ENCODE measurements at places on chromosomes 4 and X.

- DNase-seq = no peak
These were observed 219.7 kb upstream of the TENM3 start for GRCh38 chr4:182023469-182023868.

GRCh38 chr4:173211838-173212237 is 43.2 kb downstream of the GALNT7 start:
- no peak for DNase-seq

- no peak for DNase-seq
These were observed 136.4 kb upstream of the FAM9C start for GRCh38 chrX:13180807-13181206.

- DNase-seq = no peak
These were observed 4.3 kb upstream of the MAP7D3 start for GRCh38 chrX:136255541-136255940.

DNA sequence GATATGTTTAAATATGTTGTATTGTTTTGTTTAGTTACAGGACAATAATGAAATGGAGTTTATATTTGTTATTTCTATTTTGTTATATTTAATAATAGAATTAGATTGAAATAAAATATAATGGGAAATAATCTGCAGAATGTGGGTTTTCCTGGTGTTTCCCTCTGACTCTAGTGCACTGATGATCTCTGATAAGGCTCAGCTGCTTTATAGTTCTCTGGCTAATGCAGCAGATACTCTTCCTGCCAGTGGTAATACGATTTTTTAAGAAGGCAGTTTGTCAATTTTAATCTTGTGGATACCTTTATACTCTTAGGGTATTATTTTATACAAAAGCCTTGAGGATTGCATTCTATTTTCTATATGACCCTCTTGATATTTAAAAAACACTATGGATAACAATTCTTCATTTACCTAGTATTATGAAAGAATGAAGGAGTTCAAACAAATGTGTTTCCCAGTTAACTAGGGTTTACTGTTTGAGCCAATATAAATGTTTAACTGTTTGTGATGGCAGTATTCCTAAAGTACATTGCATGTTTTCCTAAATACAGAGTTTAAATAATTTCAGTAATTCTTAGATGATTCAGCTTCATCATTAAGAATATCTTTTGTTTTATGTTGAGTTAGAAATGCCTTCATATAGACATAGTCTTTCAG is 26.9 kb downstream of the NUDT6 start:
- DNase-seq = no peak

DNA sequence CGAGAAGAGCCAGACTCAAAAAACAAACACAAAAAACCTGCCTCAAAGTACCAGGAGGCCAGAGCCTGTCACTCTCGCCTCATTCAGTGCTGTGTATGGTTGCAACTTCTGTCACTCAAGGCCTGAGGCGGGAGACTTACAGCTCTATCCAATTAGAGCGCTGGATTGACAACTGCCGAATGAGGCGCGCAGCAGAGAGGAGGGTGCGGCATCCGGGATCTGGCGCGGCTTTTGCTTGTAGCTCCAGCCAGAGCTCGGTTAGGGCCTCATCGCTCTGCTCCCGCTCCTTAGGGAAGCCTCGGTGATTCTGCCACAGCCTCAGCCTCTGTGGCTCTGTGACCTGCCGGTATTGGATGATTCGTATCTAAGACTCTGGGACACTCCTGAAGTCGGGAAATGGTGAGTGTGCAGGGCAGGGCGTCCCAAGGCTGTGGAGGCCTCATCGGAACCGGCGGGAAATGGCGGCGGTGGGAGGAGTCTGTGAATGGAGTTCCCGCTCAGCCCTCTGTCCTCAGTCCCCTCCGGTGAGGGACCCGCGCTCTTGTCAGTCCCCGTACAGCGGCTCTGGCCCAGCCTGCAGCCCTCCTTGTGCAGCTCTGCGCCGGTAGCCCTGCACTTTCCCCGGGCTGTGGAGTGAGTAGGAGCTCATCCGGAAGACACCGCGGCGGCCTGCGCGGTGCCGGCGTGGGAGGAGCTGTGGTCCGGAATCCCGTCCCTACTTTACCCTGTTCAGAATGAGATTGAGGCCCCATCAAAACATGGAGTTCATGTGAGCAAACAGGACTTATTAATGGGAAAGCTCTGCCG is at the start of gene ZNF718:
ZNF718 (plus strand) TSS at position 227 of the 807 bp plus-strand sequence; CDS start at position 397, 170 bp downstream.
- DNase-seq = peak; percentile 74

- DNase-seq = no peak
These were observed 891 bp downstream of the CISD2 start for GRCh38 chr4:102869569-102870197.

GRCh38 chr4:7872264-7872771 is 67.3 kb downstream of the AFAP1 start:
- DNase-seq = no peak

DNA sequence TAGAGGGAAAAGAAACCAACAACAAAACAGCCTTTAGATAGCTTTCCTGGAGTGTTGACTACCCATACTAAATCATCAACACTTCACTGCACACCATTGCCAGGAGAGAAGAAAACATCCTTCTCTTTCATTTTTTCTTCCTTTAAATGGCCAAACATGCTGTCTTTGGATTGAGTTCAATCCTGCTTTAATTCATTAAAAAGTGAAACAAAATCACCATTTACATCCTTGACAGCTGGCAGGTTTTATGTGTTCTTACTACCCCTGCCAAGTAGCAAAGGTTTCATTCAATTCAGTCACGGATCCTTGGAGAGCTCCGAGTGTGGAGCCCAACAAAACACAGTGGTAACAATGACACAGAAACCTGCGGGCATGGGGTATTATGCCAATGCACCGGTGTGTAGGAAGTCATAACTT is 568.3 kb downstream of the ANKRD50 start:
- no peak for DNase-seq

GRCh38 chrX:2609431-2610238 is 81.5 kb upstream of the CD99 start:
- no peak for DNase-seq

DNA sequence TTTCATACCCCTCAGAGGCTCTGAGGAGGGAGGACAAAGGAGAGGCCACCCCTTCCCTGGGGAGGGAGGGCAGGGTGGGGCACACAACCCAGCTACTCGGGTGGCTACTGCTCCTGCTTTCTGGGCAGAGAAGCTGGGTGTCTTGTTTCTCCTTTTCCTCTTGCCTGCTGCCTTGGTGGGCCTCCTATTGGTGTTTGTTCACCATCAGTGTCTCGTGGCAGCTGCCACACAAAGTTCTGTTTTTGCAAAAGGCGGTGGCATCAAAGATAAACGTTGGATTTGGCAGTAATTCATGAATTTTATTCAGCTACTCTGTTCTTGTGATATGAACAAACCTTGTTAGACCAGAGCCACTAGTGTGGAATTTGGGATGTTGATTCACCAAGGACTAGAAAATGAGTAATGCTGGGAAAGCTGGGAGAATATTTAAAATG is 153.0 kb upstream of the SCML1 start:
- DNase-seq = no peak

GRCh38 chr4:140150886-140151698 is 2.9 kb downstream of the MAML3 start:
- peak; percentile 41 for DNase-seq

GRCh38 chr4:24813732-24814131 is 18.4 kb downstream of the SOD3 start:
- no peak for DNase-seq

GRCh38 chr4:152045449-152045806 is 284.6 kb upstream of the GATB start:
- DNase-seq = no peak

- no peak for DNase-seq
These were observed 89.3 kb downstream of the KLHL8 start for GRCh38 chr4:87130985-87131703.

DNA sequence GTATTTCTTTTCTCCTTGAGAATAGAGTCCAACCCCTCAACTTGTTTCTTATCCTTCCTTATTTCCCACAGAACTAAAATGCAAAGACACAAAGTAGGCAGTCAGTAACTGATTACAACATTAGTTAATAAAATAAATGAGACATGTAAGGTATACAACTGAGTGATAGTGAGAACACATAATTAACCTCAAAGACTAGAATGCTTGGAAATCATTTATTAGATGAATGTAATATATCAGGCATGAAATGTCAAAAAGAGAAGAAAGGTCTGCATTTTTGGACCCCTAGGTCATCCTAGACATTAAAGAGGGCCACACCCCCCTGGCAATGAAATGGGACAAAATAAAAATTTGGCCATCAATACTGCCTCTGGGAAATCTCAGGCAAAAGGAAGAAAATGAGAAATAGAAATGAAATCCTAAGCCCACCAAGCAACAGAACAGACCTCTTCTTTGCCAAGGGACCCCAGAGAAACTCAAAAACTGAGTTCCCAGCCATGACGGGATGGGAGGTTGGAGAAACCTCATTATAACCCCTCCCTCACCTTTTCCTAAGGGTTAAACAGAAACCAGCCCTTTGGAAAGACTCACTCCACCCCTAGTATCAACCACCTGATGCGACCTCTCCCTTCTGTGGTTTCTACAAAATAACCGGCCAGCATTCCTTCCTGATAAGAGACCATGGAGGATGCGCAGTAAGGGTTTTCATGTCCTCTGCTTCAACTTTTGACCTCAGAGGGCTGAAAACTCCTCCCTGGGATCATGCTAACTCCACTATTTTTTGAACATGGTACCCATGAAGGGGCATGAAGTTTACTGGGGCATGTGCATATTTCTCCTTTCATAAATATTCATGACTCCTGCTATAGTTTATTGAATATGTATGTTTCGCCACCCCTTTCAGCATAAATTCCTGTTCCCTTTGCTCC is 90.0 kb upstream of the EXOC1L start:
- no peak for DNase-seq

GRCh38 chrX:12297353-12297752 is 159.1 kb downstream of the FRMPD4 start:
- DNase-seq = no peak

DNA sequence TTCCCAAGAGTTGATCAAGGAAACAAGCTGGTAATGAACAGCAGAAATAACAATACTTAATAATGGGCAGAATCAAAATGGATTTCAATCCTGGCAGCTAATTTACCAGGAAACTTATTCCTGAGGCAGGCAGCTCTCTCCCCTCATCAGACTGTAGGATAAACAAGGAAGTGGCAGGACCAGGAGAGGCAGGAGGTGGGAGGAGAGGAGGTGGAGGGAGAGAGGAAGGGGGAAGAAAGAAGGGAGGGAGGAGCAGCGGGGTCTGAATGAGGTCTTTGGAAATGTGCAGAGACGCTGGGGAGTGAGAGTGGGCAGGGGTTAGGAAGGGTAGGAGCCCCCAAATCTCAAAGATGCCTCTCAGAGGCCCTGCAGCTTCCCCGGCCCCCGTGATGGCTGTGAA is 231.5 kb downstream of the BCOR start:
- DNase-seq = no peak

DNA sequence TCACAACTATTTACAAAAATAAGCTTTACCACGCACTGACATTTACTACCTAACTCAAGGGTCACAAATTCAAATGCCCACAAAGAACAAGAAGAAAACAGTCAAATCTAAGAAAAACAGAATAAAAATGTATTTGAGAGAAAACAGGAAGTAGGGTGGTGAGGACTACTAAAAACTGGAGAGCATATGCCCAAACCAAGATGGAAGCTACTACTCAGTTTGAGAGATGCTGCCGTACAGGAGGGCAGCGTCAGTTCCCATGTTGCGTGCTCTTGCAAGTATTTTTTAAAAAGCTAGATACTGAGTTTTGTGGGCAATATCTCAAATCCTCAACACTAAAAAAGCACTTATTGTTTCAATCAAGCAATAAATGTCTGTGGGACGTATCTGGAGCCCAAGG is 16.2 kb downstream of the HNRNPD start:
- DNase-seq = no peak

- DNase-seq = no peak
These were observed 50.6 kb downstream of the SCFD2 start for GRCh38 chr4:53315300-53315699.

DNA sequence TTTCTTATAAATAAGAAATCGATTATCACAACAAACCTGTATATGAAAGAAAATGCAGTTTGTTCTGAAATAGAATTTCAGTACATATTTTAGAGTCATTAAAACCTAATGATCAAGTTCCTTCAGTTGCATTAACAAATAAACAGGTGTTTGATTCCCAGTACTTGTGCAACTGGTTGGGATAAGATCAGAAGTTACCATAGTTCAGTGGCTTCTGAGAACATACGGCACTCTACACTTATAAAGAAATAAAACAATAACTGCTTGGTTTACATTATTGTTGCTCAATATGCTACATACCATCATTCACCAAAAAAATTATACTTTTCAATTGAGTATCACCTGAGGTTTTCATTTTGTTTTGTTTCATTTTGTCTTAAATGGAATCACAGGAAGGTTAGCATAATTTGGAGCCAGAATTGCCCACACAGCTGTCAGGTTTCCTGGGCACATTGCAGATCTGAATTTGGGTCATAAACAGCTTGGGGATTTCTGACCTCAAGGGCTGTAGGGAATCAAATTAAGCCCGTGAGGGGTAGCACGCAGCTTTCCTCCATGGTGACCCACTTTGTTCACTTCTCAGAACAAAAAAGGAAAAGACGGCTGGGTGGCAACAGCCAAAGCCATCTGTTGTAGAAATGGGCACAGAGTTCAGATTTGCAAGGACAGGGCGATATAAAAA is 14.9 kb upstream of the CCNG2 start:
- no peak for DNase-seq

DNA sequence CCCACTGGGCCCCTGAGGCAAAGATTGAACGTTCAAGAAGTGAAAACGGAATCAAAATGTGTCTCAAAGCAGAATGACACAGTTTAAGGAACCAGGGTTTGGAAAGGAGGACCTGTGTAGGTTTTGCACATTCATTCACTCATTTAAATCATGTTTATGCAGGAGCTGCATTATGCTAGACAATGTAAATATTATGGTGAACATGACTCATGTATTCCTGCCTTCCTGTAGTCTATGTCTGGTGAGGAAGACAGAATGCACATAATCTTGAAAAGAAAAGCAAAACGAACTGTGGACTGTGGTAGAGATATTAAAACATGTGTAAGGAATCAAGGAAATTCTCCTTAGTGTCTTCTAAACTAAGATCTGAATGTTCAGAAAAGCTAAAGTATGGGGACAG is 311.8 kb upstream of the SMIM31 start:
- no peak for DNase-seq

DNA sequence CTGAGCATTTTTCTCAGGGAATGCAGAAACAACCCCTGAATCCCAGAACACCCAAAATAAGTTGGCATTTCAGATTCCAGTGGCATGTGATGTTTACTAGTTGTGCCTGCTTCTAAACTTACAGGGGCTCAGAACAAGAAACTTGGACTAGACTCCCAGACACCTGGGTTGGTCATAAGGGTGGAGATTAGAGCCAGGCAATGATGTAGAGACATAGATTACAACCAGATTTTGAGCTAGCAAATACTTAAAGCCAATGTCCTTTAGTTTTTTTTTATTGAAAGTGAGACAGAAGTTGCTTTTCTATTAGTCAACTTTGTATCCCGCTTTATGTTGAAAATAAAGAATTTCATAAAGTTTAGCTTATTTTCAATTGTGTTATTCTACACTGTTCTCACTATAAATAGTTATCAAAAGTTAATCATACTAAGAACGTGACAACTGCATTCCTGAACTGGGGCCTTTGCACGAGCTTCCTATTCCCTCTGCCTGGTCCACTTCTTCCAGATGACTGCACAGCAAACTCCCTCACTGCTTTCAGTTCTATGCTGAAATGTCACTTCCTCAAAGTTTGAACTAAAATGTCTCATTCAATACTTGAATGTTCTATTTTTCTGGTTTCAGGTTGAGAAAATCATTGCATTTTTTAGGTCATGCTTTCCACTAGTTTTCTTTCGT is 224.7 kb upstream of the PPP1R2C start:
- no peak for DNase-seq

GRCh38 chr4:78566834-78567499 is 15.4 kb downstream of the ANXA3 start:
- no peak for DNase-seq

- no peak for DNase-seq
These were observed 11.5 kb downstream of the ANKRD17 start for GRCh38 chr4:73247100-73247499.
